ENCODE measurements at places on chromosomes 12 and 14.

DNA sequence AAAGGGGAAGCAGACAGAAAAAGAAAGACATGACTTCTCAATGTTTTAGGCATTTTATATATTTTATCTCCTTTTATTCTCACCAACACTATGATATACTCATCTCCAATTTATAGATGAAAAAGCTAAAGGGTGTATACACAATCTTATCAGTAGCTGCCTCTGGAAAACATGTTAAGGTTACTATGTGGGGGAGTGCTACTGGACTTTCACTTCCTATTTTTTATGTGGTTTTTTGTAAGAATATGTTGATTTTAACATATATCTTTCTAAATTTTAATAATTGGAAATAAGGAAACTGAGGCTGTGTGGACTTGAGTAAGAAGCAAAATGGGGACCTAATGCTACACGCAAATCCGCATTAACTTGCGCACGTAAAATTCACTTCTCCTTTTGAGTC is 99.6 kb upstream of the PDE3A start:
- no peak for DNase-seq

DNA sequence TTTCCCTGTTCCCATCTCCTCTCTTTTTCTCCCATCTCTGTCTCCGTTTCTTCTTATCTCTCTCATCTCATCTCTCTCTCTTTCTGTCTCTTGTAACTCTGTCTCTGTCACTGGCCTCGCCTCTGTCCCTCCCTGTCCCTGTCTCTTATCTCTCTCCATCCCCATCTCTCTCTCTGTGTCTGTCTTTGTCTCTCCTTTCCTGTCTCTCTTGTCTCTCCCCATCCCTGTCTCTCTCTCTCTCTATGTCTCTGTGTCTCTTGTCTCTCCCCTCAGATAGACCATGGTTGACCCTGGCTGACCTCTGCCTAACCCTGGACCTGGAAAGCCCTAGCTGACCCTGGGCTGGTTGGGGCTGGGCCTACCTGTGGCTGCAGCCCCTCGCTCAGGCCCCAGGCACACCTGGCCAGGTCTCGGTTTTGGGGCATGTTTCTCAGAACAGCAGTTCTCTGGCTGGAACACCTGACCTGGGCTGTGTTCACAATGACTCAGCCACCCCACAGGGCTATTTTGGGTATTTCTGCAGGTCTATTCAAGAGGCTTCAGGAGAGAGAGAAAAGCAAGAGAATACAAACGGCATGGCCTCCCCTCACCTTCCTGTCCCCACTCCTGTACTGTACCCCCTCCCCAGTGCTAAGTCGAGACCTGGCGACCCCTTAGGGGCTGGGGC is 174.4 kb downstream of the TMEM121 start:
- no peak for DNase-seq

DNA sequence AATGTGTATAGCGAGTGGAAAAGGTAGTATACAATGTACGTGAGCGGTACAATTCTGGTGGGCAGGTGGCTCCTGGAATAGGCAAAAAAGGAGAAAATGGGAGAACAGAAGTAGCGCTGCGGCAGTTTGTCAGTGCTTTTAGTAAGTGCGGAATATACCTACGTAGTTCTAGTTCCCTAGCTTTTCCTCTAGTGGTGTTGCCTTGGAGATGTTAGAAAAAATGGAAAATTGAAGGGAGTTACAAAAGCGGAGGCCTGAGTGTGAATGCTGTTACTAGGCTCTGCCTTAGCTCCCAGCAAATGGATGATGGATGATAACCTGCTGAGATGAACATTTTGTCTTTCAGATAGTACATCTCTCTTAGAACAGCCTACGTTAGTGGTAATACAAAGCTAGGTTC is 1.1 kb downstream of the TTC8 start:
- DNase-seq, result peak; percentile 10

GRCh38 chr14:25833341-25834126 is 764.3 kb downstream of the NOVA1 start:
- DNase-seq, result peak; percentile 25

DNA sequence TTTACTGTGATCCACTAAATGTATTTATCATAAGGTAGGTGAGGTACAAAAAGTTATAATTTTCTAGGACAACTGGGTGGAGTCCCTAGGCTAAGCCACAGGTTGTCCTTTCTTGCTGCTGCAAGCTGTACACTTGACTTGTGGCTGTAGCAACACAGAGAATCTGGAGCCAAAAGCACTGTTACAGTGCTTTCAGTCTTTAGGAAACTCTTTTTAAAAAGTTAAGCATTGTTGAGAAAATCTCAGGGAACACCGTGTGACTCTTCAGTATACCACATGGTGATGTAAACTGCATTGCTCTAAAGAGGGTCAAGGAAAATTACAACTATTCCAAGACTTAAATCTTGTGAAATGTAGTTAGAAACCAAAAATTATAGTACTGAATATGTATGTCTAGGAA is 11.4 kb downstream of the SLC15A5 start:
- DNase-seq, result no peak

- DNase-seq, result no peak
Observed at GRCh38 chr14:49051328-49052060, 534.7 kb downstream of the RPS29 start.

DNA sequence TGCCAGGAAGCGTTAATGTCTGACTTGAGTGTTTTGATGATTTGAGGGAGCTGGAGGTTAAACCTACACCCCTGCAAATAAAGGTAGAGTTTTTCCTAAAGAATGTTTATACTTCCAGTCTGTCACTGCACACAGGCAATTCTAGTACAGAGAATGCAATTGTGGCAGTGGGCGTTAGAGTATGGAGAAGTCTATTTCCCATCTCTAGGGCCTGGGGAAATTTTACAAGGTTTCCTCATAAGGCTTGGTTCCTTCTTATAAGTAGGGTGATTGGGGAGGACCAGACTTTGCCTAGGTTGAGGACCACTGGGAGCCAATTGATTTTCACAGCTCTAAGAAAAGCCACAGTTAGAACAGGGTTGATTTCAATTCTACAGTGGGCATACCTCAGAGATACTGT is 44.3 kb downstream of the IFNG start:
- DNase-seq, result no peak

- no peak for DNase-seq
Observed at GRCh38 chr12:104699489-104700190, 242.9 kb downstream of the CHST11 start.

DNA sequence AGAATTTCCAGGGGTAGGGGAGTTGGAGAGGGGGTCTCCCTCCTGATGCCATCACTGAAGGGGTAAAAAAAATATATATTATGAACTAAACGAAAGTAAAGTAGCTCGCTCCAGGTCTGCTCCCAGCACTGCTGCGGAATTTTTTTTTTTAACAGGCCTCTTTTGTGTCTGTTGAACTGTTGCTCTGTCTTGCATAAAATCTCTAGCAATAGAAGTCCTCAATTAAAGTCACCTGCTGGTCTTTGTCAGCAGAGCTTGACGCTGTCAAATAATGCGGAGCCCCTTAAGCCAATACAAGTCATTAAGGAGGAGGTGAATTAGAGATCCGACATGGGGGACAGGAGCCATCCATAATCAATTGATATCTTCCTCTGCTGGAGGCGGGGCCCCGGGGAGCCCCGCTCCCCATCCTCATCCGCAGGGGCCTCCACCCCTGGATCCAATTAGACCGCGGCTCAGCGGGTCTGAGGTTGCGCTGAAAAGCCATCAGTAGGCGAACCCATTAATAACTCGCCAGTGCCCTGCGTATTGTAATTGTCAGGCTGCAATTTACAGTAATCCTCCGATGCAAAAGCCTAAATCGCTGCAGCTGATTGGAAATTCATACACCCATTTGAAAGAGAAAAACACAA is 85.6 kb downstream of the DICER1 start:
- DNase-seq, result no peak

GRCh38 chr12:2691345-2692071 is 103.3 kb upstream of the FKBP4 start:
- DNase-seq, result peak; percentile 91

DNA sequence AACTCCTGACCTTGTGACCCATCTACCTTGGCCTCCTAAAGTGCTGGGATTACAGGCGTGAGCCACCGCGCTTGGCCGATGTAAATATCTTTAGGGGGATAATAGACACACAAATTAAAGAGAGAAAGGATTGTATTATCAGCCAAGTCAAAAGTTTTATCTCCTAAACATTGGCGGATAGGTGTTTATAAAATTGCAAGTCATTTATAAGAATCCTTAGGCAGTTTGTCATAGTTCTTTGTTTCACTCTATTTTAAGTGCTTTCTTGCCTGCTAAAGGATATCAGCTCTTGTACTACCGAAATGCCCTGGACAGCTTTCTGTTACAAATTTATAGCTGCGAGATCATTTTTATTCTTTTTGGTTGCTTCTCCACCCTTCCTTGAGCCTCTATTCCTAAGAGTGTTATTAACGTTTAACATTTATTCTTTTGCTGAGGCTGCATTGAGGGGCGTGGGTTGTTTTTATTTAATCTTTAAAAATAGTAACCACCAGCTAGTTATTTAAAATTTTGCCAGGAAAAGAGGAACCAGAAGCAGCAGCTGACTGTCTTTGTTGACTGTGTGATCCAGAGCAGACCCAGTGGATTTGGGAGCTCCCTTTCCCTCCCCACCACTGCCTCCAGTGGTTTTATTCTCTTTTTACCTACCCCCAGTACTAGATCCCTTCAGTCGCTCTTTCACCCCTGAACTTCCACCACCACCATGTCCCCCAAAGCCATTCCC is 106.4 kb downstream of the DIP2B start:
- DNase-seq, result no peak

DNA sequence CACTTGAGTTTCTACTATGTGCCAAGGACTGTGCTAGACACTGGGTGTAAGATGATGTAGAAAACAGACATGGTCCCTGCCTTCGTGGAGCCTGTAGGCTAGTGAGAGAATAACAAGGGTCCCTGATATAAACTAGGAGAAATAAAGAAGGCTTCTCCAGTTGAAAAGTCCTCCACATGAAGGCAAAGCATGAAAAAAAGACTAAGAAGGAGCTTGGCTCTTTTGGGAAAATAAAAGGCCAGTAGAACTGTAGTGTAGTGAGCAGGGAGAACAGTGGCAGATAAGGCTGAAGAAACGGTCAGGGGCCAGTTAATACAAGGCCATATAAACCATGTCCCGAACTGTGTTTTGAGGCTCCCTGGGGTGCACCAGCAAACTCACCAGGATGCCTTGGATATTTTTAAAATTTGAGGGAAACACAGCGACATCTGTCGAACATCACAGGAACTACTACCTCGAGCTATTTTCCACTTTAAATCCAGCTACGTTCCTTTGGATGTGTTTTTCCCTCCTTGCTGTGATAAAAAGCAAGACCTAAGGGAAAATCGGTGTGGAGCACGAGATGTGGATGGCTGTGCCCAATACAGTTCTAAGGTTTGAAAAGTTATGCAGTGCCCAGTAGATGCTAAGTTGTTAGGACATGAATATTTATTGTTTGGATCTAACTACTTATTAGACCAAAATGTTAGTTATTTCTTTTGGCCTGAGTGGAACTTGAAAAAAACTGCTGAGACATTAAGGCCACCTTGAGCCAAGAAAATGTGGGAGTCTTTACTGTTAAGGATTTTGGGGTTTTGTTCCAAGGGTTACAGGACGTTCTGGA is 8.5 kb upstream of the CFL2 start:
- peak; percentile 81 for DNase-seq

DNA sequence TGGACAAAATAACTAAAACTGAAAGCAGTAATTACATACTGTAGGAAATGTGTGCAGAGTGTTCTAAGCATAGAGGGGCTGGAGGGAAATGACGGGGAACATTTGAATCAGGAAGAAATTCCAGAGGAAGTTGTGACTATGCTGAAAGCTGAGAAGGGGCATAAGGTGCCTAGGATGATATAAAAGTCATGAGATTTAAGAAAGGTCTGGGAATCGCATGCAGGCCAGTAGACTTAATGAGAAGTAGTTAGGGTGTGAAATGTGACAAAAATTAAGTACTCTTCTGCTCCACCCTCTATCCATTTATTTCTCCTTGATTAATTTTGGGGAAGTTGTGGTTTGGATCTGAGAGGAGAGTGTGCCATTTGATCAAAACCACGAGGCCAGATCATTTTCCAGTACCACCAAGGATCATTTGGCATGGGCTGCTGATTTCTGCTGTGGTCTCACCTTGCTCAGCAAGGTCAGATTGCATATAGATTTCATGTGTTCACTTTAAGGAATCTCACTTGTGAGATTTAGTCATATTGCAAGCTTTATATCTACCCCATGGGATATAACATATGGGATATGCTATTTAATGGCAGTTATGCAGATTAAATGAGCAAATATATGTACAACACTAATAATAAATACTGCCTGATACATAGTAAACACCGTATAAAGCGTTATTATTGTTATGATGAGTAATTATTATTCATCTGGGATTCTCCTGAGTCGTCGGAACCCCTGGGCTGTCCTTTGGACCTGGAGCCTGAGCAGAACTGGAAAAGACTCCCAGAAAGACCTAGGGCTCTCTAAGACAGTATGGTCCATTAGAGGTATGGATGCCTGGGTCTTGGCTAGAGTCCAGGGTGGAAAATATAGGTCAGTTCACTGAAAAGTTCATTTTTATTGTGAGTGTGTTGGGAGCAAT is 72.3 kb downstream of the SRGAP1 start:
- DNase-seq, result no peak

DNA sequence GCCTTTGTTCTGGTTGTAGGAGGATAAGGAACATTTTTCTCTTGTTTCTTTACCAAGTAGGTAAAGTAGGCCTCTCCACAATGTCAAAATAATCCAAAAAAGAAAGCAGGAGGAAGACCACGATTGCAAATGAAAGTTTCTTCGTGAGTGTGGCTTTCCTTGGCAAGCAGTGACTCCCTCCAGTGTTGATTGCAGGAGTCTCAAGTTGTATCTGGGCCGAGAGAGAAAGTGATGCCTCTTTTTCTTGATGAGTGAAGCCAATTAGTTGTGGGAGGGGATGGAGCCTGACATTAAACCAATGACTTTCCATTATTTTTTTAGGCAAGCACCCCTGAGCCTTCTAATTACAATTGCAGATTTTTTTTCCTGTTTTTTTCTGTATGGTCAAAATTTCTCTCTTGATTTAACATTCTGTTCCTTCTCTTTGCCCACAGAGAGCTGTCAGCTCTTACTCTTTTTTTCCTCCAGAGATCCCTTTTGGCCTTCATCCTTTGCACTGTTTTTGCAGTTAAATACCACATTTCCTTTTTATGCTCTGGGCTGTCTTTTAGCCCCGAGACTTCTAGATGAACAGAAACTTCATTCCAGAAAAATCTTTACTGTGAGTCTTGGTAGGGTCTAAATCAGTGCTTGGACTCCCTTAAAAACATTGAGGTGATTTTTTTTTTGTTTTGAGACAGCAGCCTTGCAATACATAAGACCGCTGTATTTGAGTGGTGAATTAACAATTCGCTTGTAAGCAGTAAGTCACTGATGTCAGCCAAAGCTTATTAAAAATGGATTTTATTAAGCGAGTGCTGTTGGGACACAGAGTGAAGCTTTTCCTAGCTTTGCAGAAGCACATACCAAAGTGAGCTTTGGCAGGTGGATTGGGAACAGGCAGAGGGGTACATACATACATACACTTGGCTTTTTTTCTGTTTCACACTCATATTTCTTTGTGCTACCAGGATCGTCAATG is 15.8 kb downstream of the FBXW8 start:
- no peak for DNase-seq

GRCh38 chr12:22529281-22530060 is 14.9 kb downstream of the C2CD5 start:
- DNase-seq, result no peak

- DNase-seq, result no peak
Observed at GRCh38 chr14:96888158-96888557, 91.0 kb downstream of the VRK1 start.

- no peak for DNase-seq
Observed at GRCh38 chr12:53222170-53222721, 9.8 kb downstream of the RARG start.
